ENCODE measurements at places on chromosomes 4 and X. TPM values are rescaled to one million over a fixed set of nuclear protein-coding genes. Genes with fewer than 3 reads are reported as not detected.

ANK2 gene
- total RNA-seq, result 49.0 TPM

BMP2K gene
- 54.1 TPM for total RNA-seq

FMR1NB gene
- not detected for total RNA-seq

ZIC3 gene
- total RNA-seq, result not detected

MAP3K15 gene
- total RNA-seq, result 0.14 TPM

AKAP4 gene
- not detected for total RNA-seq

IDUA gene
- total RNA-seq, result 29.4 TPM

LPAR4 gene
- not detected for total RNA-seq

HEPH gene
- total RNA-seq, result 109 TPM

SLC9B1 gene
- total RNA-seq, result 0.89 TPM

REPS2 gene
- 0.37 TPM for total RNA-seq

VCX2 gene
- not detected for total RNA-seq
